Left forelimb (tissue), 1 donor: ENCODE measurements at places on chromosomes 3 and 15.

- DNase-seq = no peak
Observed at GRCh38 chr3:33926998-33927605, 128.7 kb downstream of the PDCD6IP start.

DNA sequence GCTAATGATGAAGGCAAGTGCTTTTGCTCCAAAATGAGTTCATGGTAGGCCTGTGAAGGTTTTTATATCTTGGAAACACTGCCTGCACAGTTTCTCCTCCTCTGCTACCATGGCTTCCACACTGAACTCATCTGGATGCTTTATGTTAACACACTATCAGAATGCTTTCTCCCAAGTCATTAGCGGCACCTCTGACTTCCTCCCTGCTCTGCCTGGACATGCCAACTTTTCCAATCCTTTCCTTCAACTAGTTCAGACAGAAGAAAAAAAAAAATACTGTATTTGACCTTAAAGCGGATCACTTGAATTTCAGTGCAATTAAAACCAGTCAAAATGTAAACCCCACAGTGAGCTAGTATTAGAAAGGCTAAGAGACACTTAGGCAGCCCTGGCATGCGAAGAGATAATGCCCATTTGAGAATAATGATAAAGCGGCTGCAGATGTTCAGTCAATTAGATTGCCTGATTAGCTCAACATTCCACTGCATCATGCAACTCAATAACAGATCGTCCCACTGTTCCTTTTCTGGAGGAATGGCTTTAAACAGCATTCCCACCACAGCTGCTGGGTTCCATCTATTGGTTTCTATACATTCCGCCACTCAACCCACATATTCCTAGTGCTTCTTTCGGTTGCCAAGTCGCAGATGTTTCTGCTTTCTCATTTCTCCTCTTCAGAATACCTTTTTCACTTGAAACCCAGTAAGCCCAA is 51.7 kb downstream of the CNTN3 start:
- no peak for DNase-seq

DNA sequence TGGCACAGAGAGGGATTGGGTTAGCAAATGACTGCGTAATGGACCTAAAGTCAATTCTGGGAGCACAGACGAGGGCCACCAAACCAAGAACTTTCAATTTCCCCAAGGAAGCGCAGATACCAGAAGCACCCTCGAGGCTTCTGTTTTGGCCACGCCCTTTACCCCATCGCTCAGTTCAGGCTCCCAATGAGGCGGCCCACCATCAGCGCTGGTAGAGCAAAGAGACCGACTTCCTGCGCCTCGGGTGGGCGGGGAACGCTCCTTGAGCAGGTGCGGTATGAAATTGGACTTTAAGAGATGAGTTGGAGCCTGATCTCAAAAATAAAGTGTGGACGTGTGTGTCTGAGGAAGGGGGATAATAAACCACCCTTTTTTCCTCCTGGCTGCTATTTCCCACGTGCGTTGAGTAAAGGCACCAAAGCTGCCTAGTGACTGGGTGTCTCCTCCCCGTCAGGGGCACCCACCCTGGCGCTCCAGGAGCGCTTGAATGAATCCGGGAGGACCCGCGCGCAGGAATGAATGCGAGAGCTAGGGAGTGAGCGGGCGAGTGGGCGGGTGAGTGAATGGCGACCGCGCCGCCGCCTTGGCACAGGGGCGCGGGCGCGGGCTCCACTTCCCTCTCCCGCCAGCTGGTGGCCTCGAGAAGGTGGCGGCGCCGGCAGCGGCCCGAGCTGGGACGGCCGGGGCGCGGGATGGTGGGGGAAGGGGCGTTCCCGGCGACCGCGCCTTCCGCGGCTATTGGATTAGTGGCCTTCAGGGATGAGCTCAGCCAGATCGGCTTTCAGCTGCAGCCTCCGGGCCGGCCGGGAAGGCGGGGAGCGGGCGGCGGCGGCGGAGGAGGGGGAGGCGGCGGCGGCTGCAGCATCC is at the start of gene SPSB4:
SPSB4 (plus strand) TSS at position 772 of the 867 bp plus-strand sequence. CDS start 14,758 bp downstream, outside the sequence.
- DNase-seq = peak; percentile 91

GRCh38 chr3:31810991-31811433 is 170.1 kb downstream of the OSBPL10 start:
- DNase-seq = no peak

- no peak for DNase-seq
Observed at GRCh38 chr15:83320404-83320803, 35.9 kb upstream of the BNC1 start.

- DNase-seq = no peak
Observed at GRCh38 chr3:61578667-61579367, 17.4 kb downstream of the PTPRG start.

- DNase-seq = peak; percentile 89
Observed at GRCh38 chr3:197298341-197298944, at the start of gene DLG1. Gene DLG1 (minus strand): TSS chr3:197298612. CDS start chr3:197297204, 1,408 bp downstream.

DNA sequence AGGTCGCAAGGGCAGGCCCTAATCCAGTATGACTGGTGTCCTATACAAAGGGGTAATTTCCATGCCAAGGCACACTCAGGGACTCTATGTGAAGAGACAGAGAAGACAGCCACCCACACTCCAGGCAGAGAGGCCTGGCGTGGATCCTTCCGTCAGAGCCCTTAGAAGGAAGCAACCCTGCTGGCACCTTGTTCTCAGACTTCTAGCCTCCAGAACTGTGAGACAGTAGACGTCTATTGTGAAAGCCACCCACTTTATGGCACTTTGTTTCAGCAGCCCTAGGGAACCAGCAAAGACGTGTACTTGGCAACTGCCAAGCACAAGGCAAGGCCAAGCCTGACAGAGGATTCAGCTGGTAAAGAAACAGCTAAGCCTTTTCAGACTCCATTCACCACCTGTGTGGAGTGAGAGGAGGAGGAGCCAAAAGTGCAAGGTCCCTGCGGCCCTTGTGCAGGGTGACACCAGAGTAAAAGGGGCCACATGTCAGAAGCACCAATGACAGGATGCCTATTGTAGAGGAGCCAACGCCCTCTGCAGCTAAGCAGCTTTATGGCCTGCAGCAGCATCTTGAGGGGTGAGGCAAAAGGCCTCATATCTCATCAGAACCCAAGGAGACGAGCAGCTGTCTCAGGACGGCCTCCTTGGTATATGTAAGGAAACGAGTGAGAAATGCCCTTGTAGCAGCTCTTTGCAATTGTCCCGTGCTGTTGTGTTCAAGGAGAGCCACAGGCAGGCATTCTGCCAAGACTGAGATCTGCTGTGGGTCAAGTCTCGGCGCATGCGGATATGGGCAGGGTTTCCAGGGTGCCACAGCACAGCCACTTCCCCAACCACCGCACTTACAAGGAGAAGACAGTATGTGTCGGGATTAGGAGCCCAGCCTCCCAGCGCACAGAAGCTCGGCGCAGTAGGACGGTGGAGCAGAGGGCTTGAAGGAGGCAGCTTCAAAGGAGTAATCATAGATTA is 121.5 kb upstream of the LIPC start:
- DNase-seq = no peak

- DNase-seq = no peak
Observed at GRCh38 chr3:45529697-45530096, 64.9 kb upstream of the LIMD1 start.

DNA sequence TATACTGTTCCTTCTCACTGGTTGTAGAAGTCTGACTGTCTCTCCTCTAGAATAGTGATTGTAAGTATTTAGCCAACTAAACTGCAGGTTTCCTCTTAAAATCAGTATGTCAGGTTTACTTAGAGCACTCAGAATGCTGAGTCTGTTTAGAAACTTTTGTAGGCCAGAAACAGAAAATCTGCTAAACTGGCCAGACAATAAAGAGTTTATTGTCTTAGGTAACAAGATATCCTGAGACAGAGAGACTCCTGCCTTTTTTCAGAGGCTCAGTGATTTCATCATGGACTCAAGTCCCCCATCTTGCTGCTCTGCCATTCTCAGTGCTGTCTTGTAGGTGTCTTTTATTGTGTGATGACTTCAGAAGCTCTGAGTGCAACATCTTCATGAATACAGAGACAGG is 279.0 kb downstream of the MFSD1 start:
- no peak for DNase-seq

GRCh38 chr3:192636517-192637444 is 90.6 kb downstream of the FGF12 start:
- no peak for DNase-seq

- DNase-seq = peak; percentile 25
Observed at GRCh38 chr3:128319107-128319506, 147.6 kb downstream of the DNAJB8 start.

GRCh38 chr3:177379045-177379444 is 181.8 kb upstream of the TBL1XR1 start:
- DNase-seq = no peak

GRCh38 chr15:73328981-73329380 is 39.8 kb downstream of the HCN4 start:
- DNase-seq = no peak

DNA sequence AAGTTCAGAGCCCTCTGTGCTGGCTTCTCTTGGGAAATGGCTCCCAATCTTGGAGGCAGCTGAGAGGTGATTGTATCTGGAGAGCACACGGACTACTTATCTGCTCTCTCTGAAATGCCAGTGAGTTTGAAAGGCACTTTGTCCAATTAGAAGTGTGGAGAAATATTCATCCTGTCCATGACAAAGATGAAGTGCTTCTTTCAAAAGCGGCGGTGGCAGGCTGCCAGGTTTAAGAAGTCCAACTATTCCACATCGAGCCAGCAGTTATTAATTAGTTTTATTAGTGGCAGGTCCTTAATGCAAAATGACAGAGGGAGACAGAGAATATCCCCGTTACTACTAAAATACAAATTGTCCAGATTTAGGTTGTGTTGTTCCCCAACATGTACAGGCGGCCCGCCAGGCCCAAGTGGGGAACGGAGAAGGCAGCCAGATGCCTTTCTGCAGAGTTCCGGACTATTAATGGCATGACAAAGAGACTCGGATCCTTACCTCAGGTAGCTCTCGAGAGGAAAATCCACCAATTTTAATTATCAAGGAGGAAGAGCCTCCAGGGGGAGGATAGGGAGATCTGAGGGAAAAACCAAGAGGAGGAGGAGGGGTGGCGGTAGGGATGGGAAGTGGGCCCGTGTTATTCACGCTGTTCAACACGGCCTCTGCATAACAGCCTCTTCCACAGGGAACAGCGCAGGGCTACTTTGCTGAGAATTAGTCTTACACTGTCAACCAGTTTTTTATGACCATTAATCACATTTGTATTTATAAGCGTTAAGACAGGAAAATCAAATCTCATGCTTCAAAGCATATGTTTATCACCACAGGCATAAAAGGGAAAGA is 42.0 kb downstream of the RORA start:
- DNase-seq = no peak

DNA sequence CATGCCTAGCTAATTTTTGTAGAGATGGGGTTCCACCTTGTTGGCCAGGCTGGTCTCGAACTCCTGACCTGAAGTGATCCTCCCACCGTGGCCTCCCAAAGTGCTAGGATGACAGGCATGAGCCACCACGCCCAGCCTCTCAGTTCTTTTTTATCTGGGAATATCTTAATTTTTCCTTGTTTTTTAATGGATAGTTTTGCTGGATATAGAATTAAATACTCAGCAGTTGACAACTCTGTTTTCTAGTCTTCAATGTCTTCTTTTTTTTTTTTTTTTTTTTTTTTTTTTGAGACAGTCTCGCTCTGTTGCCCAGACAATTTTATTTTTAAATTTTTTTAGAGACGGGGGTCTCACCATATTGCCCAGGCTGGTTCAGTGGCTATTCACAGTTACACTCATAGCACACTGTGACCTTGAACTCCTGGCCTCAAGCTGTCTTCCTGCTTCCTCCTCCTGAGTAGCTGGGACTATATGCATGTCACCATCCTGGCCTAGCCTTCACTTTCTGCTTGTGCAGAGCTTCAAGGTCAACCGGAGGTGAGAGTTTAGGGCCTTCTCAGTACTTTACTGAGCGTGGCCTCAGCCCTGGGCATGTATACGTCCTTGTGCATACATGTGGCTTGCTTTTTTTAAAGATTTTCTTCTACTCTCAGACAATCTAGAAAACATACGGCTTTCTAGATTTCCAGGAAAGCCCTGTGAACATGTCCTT is 120.5 kb downstream of the ZNF609 start:
- DNase-seq = no peak

DNA sequence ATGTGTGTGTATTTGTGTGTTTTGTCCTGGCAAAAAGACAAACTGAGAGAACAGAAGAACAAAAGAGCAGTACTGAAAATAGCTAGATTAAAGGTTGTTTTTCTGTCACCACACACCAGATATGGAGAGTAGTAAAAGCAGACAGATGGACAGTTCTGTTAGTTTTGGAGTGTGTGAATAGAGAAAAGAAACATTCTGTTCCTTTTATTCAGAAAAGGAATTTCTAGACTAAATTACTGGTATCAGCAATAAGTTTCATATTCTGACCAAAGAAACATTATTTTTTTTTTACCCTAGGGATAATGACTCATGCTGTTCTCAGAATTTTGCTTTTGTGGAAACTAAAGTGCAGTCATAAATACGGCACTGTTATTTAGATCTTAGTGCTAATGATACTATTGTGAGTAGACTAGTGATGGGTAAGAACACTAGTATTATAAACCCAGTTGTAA is 32.9 kb downstream of the PIK3CA start:
- DNase-seq = no peak

- DNase-seq = no peak
Observed at GRCh38 chr3:141365201-141365600, 3.1 kb upstream of the ZBTB38 start.

DNA sequence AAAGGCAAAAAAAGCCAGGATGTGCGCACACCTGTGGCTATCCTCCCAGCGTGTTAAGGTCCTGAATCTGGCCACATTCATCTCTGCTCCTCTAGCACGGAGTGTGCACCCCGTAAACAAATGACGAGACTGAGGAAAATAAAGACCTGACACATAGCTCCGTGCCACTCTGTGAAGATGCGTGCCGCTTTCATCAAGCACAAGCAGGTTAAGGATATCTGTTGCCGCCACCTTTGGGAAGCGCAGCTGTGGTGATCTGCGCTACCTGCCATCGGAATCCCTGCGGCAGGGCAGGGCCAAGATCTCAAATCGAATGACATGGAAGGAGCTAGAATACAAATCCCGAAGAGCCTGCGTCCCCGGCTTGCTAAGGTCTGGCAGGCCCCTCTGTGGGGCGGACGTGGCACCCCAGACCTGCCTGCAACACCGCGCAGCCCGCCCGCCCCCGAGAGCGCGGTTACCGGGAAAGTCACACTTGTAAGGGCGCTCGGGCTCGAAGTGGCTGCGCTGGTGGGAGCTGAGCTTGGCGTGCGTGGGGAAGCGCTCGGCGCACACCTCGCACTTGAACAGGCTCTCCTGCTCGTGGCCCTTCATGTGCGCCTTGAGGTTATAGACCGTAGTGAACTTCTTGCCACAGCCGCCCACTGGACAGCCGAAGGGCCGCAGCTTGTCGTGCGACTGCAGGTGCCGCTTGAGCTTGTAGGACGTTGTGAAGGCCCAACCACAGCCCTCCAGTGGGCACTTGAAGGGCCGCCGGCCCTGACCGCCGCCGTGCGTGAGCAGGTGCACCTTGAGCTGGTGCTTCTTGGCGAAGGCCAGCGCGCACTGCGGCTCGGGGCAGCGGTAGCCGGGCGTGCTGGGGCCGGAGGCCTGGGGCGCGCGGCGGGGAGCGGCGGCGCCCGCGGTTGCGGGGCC is 936 bp downstream of the ZXDC start:
- no peak for DNase-seq

- no peak for DNase-seq
Observed at GRCh38 chr15:96349857-96350720, 19.6 kb downstream of the NR2F2 start.
